Adipocyte (in vitro differentiated cells): ENCODE measurements at places on chromosomes 4 and X.
A peak's percentile ranks its signal among the peaks of the same experiment; 100 is the strongest.

- DNase-seq: no peak
These were observed 147.2 kb upstream of the BANK1 start for GRCh38 chr4:101643186-101643837.

- DNase-seq: no peak
These were observed 145.5 kb upstream of the NAP1L5 start for GRCh38 chr4:88843067-88843685.

GRCh38 chr4:16140231-16140878, 56.5 kb upstream of the PROM1 start:
- DNase-seq: no peak

DNA sequence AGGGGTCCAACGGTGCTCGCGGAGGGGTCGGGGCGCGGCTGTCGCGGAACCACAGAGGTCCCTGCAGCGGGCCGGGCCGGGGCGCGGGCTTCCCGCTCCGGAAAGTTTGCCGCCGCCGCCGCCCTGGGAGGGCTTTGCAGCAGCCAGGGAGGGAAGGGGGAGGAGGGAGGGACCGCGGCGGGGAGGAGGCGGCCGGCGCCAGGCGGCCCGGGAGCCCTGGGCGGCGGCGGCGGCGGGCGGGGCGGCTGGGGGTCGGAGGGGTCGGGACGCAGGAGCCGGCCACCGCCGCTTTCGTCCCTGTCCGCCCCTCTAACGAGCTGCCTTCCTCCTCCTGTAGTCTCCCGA, 375 bp downstream of the FGFR3 start:
- DNase-seq: peak; percentile 64

GRCh38 chr4:73897380-73898136, 28.4 kb downstream of the CXCL1 start:
- peak; percentile 86 for DNase-seq

DNA sequence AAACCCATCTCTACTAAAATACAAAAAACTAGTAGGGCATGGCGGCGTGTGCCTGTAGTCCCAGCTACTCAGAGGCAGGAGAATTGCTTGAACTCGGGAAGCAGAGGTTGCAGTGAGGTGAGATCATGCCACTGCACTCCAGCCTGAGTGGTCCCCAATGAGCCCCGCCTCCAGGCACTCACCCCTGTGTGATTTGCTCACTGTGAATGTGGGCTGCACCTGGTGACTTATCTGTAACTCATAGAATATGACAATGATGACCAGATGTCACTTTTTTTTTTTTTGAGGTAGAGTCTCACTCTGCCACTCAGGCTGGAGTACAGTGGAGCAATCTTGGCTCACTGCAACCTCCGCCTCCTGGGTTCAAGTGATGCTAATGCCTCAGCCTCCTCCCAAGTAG, 49.0 kb upstream of the HOPX start:
- DNase-seq: no peak

DNA sequence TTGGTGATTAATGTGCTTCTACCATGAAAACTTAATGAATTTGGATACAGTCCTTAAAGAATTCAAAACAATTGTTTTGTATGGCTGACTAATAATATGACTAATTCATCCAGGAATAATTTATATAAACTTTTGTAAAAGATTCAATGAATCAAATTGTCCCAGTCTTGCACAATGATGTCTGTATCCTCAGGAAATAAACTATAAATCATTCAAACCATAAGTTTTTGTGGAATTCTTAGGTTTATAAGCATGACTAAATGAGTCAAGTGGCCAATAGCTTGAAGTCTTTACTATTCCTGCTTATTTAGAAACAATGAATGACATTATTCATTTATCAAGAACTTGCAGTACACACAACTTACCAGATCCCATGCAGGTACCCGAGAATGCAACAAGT, 935.0 kb upstream of the INTU start:
- peak; percentile 16 for DNase-seq

- DNase-seq: no peak
These were observed 49.4 kb downstream of the DTHD1 start for GRCh38 chr4:36330796-36331195.

GRCh38 chr4:158599150-158599549, 72.5 kb downstream of the C4orf46 start:
- DNase-seq: no peak

GRCh38 chrX:30787012-30787411, 102.0 kb downstream of the TAB3 start:
- no peak for DNase-seq

DNA sequence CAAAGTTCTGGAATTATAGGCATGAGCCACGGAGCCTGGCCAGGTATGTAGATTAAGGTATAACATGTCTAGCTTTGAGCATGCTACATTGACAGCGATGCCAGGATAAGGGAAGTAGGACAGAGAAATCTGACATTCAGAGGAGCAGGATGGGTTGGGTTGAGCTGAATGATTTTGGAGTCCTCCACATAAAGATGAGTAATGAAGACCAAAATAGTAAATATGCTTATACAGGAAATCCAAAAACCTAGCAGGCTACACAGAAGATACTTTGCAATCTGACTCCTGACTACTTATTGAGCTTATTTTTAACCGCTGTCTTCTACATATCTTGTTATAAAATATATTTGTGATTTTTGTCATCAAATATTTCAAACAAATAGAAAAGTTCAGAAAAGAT, 69.7 kb downstream of the PDGFC start:
- DNase-seq: no peak

DNA sequence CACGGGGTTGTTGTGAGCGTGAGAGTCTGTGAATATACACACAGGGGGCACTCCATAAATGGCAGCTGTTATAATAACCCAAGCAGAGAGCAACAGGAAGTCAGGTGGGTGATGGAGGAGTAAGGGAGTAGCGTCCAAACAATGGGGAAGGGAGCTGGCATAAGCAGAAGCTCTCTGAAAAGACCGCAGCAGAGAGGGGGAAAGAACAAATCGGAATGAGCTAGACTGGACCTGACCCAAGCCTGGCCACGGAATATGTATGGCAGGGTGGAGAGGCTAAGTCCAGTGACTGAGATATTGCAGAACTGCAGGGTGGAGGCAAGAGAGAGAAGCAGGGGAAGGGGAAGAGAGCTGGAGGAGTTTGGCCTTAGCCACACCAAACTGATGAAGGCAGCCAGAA, 6.5 kb upstream of the GJB1 start:
- DNase-seq: no peak

DNA sequence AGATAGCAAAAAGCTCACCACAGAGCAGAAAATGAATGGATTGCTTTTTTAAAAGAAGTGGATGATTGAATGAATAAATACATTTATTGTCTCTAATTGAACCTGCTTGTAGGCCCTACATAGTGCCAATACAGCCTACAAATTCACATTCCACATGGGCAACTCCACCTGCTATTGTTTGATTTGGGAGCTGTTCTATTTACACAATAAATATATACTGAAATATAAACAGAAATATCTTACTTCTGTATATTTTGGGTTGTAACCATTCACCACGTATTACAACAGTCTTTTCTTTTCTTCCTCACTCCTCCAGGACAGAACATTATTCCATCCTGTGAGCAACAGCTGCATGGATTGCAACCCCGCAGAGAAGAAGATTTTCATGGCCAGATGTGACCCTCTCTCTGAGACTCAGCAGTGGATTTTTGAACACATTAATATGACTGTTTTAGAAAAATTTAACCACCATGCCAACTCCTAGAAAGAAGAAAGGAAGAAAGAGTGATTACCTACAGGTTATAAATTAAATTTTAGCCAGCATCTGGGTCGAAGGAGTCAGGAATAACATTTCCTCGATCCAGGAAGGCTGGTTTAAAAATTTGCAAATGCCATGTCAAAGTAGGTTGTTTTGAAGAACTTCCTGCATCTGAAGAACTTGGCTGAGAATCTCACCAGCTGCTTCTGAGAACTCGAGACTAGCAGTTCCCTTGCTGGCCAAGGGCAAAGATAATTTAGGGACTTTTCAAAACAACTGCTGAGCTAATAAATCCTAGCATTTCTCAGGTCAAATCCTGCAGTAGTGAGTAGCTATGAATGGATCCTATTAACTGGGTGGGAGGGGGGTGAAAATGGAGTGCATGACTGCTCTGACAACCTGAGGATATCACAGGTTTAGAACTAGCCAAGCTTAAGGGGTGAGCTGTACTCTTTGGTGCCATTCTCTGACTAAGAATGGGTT, 128.7 kb upstream of the GALNT7 start:
- peak; percentile 48 for DNase-seq

DNA sequence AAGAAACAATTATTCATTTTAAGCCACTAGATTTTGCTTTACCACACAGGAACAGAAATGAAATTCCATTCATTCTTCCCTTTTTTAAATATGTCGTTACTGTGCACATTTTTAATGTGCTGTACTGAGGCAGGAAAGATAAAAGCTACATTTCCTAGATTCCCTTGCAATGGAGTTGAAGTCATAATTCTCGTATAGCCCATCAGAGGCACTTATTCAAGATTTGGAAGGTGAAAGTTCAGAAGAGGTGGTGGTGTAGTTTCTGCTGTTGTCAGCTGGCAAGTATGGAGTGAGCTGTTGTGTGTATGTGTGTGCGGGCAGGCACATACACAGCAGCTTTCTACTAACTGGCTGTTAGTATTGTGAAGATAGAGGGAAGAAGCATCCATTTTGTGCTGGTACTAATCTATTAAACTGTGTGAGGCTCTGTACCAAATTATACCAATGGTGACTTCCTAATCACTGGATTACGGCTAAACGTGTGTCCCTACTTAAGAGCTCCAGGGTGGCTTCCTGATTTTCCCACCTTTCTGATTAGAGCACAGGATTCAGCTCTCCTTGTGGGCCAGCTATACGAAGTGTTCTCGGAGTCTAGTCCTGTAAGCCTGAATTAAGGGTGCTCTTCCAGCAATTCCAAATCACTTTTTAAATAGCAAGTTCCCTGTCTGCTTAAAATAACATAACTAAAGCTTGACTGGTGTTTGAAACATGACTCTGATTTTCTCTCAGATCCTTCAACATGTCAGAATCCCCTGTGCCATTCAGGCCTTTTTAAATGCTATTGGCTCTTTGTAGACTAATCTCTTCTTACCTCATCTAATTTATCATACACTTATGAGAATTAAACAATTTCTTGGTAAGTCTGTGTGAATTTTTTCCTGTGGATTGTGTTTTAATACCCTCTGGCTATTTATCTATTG, 43.8 kb downstream of the PDS5A start:
- peak; percentile 51 for DNase-seq

GRCh38 chrX:10972706-10973105, 138.4 kb upstream of the HCCS start:
- peak; percentile 61 for DNase-seq

DNA sequence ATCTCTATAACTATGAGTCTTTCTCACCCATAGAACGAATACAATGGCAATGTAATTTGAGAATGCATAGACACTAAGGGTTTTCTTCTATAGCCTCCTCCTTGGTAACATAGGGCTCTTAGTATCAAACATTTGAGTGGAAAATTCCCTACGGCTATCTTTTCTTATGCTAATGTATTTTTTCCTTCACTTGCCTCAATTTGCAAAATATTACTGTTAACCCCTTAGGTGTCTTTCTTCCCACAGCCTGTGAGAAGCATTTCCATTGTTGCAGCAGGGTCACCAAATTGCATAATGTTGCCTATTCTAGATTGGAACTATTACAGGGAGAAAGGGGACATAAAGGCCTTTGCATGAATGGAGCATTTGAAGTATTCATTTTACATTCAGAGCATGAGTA, 140.5 kb upstream of the RAPGEF2 start:
- no peak for DNase-seq

GRCh38 chr4:34258176-34258575, 1986.1 kb downstream of the ARAP2 start:
- DNase-seq: peak; percentile 7

- no peak for DNase-seq
These were observed 262.2 kb upstream of the PABPC4L start for GRCh38 chr4:134463771-134464170.

- no peak for DNase-seq
These were observed 728 bp upstream of the HGFAC start for GRCh38 chr4:3440979-3441500.

GRCh38 chr4:115883847-115884246, 770.4 kb upstream of the NDST4 start:
- DNase-seq: no peak

- DNase-seq: no peak
These were observed 32.8 kb upstream of the SGMS2 start for GRCh38 chr4:107791902-107792301.

DNA sequence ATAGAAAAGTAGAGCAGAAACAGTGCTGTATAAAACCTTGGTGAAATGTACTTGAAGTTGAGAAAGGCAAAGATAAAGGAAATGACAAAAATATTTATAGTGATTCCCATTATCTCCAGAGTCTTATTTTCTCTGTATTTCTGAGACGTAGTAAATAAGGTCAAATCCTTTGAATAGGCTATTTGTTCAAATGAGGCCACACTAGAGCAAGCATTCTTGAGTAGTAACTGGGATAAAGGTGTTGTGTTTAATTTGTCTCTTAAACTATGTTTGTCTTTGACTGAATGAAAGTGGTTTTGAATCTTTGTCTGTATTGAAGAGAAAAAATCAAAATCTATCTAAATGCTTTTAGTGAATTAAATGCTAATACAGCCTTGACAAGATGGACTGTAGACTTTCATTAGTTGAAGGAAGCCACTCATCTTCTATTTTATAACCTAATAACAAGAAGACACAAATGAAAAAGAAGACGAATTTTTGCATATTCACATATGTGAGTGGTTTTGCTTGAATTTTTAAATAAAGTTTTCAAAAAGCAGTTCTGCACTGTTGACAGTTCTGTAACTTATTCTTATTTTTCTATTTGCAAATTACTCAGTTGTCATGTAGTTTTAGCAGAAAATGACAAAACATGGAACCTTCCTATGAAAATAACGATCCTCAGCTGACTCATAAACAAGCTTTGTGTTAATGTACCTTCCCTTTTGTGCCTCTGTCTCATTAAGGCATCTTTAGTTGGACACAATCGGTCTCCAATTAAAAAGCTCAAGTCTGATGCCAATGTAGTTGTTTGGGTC, 94.8 kb upstream of the PCDH18 start:
- DNase-seq: no peak

- DNase-seq: no peak
These were observed 86.2 kb downstream of the NPFFR2 start for GRCh38 chr4:72118017-72118416.

DNA sequence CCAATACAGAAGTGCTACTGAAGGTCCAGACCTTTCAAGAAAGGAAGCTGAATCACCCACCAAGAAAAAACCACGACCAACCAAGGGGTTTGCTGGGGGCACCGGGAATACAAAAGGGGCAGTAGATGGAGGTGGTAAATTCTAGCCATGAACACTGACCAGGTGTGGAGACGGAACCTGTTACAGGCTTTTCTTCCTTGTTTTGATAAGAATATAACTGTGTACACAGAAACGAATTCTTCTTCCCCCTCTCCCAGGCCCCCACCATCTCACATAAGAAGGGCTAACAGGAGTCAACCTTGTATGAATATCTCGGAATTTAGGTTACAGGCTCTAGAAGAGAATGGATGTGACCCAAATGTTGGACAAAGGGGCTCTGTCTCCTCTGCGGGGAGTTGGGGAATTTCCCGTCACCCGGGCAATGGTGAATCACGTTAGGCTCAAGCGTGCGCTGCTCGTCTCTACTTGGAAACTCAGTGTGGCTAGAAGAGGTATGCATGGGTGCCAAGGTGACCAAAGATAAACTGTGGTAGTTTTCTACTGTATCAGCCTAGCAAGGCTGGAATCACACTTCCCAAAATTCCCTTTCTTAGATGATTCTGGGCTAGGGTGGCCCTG, 87.0 kb downstream of the AFAP1 start:
- no peak for DNase-seq

- DNase-seq: no peak
These were observed at the start of gene YIPF7 for GRCh38 chr4:44651425-44651824. TSS of gene YIPF7 (minus strand) at chr4:44651625. CDS start at chr4:44650100, 1,525 bp downstream.

- DNase-seq: no peak
These were observed 152.3 kb upstream of the BMP3 start for GRCh38 chr4:80878218-80878617.

GRCh38 chr4:47040828-47041227, 9.5 kb downstream of the GABRB1 start:
- DNase-seq: no peak
